ENCODE measurements at places on chromosomes 2 and 18.

DNA sequence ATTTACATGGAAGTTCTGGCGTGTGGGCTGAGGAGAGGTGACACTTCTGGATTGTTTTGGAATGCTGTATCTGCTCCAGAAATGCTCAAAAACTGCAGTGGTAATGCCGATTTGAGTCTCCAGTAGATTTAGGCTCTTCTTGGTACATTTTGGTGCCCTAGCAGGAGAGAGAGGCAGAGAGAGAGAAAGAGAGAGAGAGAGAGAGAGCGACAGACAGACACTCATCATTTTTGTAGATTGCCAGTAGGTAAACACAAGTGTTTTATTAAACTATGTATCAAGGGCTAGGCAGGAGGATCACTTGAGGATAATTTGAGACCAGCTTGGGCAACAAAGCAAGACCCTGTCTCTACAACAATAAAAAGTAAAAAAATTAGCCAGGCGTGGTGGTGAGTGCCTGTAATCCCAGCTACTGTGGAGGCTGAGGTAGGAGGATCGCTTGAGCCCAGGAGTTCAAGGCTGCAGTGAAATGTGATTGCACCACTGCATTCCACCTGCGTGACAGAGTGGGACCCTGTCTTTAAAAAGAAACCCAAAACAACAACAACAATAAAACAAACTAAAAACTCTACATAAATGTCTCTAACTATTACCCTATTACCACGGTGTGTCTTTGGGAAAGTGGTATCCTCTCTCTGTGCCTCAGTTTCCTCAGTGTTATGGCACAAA lies 60.2 kb downstream of the GATA6 start:
- DNase-seq, result no peak

DNA sequence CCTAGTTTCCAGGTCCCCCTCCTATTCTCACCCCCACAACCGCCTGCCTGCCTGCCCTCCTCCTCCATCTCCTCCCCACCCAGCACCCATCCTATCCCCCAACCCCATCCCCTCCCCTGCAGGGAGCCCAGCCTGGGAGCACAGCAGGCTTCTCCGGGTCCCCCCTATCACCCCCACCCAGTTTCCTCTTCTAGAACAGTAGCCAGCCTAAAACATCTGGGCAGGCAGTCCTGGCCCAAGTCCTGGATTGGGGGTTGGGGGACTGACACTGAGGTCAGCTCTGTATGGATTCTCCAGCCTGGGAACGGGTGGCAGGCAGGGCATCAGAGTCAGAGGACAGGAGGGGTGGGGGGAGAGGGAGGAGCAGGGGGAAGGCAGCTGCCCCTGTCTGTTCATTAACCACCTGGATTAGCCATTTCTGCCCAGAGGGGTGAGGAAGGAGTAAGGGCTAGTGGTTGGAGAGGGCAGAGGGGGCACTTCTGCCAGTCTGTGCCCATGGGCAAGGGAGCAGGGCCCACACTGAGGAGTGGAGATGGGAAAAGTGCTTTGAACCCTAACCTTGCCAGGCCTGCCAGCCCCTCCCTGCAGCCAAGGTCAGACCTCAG lies 60.0 kb downstream of the TNS1 start:
- DNase-seq, result no peak

DNA sequence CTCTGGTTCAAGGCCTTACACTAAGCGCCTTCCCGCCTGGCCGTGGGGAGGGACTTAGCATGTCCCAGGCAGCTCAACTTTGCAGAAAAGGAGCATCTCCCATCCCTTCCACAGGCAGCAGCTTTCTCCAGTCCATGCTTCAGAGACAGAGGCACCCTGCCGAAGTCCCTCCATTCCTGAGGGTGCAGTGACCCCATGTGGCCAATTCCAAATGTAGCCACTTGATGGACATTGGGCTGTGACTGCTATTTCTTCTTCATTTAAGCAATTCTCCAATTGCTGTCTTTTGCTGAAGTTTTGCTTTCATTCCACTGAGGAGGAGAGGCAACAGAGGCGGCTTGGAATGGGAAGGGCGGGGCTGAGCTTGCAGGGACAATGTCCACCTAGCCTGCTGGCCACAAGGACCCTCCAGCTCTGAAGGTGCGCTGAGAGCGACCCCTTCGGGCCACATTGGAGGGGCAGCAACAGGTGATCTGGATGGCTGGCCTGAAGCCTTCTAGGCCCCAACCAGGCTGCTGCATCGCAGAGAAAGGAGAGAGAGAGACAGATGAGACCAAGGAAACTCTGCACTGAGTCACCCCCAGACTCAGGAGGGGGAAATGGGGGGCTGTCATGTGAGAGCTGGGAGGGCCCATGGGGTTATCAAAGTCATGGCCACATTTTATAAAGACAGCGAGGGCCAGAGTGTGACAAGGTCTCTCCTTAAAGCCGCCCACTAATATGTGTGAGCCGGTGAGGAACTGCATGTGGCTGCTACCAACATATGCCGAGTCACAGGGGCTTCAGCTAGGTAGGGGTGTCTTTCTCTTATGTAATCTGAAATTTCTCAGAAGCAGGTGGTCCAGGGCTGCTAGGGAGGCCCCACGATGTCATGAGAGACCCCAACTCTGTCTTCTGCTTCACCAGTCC lies 61.3 kb downstream of the LONRF2 start:
- no peak for DNase-seq

DNA sequence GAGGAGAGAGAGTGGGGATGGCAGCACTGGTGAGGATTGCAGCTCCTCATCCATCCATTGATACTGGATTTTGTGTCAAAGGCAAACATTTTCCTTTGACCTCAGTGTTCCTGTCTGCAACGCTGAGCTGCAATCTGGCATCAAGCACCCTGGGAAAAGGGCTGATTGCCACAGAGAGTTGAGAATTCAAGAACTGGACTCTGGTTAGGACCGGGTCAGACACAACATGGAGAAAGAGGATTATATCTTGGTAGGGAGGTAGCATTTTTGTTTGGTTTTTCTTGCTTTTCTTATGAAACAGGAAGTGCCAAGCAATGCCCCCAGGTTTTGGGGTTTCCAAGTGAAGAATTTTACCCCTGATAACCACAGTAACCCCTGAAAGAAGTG lies 81.9 kb upstream of the PKDCC start:
- DNase-seq, result no peak

DNA sequence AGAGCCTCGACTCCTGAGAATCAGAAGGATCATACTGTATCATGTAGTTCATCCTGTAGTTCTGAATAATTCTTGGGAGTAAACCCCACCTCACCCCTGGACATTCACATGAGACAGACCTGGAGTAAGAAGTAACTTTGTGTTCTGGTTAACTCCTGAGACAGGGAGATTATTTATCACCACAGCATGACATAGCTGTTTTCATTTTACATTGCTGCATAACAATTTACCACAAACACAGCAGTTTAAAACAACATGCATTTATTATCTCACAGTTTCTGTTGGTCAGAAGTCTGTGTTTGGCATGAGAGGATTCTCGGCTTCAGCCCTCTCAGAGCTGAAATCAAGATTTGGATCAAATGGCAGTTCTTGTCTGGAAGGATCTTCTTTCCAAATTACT lies 855.8 kb upstream of the FANCL start:
- DNase-seq, result no peak

DNA sequence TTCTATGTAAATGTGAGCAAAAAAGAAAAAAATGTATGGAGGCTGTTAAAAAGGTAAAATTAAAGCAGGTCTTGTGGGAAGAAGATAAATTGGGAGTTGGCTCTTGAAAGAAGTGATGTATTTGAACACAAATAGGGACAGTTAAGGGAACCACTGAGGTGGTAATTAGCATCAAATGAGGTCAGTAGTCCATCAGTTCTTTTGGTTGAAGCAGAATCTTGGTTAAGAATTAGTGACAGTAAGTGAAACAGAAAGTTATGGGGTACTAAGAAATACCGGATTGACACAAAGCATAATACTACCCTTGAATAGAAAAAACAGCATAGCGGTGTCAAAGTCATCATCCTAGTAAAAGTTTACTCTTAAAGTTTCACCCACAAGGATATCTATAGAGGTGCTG lies 352.6 kb upstream of the VRK2 start:
- no peak for DNase-seq

- DNase-seq, result no peak
Measured at GRCh38 chr2:205563646-205564045, 118.7 kb upstream of the NRP2 start.

- no peak for DNase-seq
Measured at GRCh38 chr2:172285010-172285621, 142.3 kb upstream of the ITGA6 start.

DNA sequence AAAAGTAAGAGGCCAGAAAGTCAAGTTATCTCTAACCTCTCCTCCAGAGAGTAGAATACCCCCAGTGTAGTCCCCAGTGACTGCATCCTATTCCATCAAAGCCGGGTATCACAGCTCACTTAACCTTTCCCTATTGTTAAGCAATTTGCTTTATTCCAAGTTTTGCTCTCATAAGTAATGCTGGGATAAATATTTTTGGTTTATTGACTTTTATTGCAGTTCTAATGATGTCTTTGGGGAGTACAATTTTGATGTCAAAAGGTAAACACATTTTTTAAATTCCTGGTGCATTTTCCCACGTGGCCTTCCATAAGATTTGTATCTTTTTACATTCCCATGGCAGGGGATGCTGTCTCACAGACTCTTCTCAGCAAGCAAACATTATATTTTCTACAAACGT lies 43.3 kb downstream of the CMPK2 start:
- DNase-seq, result no peak

GRCh38 chr2:115543024-115543423 lies 1100.6 kb downstream of the DPP10 start:
- DNase-seq, result no peak

DNA sequence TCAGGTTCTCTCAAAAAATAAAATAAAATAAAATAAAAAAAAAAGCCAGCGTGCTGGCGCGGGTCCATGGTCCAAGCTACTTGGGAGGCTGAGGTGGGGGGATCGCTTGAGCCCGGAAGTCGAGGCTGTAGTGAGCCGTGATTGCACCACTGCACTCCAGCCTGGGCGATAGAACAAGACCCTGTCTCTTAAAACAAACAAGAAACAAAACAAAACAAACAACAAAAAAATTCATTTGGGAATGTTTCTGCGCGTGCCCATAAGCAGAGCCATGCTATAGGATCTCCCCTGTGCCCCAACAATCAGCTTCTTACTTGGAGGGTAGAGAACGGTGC lies 16.4 kb upstream of the CD8A start:
- DNase-seq, result no peak

- DNase-seq, result no peak
Measured at GRCh38 chr2:240782221-240782885, 37.7 kb downstream of the KIF1A start.

GRCh38 chr2:158478237-158478636 lies 21.5 kb downstream of the PKP4 start:
- DNase-seq, result no peak

GRCh38 chr18:23504720-23505119 lies 1.4 kb downstream of the RMC1 start:
- DNase-seq, result no peak

DNA sequence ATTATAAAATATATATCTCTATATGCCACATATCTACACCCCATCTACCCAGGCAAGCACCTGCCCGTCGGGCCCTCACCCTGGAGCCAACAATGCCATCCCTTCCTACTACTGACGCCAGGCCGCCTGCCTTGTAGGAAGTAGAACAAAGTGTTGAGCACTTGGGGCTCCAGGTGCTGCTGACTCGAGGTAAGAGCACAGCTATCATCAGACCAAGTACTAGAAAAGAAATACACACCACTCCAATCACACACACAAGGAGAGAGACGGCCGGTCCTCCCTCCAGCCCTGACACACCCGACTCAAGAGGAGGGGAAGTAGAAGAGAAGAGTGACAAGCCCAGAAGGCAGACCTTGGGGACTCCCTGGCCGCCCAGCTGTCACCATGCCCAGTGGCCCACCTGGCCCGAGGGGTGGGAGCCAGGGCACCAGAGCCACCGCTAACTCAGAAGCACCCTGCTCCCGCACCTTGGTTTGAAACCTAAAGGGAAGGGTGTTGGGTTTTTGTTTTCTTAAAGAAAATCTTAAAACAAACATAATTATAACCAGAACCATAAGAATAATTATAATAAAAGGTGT lies 64.0 kb upstream of the POMC start:
- DNase-seq, result no peak

- DNase-seq, result no peak
Measured at GRCh38 chr18:76495435-76496193, 572 bp upstream of the ZNF516 start.

GRCh38 chr18:76943542-76944339 lies 121.4 kb downstream of the ZNF236 start:
- DNase-seq, result no peak

DNA sequence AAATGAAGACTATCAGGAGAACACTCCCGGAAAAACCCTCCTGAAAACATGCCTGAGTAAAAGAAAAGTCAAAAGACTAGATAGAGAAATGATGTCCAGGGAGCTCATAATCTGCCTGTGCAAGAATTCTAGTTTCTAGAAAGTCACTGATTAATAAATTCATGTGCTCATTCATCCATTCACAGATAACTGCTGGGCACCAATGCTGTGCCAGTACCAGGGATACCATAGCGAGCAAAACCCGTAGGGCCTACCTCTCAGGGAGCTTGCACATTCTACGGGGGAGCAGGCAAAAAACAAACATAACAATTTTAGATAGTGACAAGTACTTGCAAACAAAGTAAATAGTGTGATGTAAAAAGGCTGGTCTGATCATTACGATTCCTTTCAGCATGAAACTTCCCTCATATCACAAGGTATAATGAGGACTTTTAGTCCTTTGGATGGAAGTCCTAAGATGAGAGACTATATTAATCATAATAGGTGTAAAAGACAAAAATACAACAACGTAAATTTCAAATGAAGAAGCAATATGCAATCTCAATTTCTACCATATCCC lies 289.9 kb downstream of the AFF3 start:
- DNase-seq, result no peak

GRCh38 chr2:151040039-151040438 lies 221.6 kb downstream of the RBM43 start:
- no peak for DNase-seq

DNA sequence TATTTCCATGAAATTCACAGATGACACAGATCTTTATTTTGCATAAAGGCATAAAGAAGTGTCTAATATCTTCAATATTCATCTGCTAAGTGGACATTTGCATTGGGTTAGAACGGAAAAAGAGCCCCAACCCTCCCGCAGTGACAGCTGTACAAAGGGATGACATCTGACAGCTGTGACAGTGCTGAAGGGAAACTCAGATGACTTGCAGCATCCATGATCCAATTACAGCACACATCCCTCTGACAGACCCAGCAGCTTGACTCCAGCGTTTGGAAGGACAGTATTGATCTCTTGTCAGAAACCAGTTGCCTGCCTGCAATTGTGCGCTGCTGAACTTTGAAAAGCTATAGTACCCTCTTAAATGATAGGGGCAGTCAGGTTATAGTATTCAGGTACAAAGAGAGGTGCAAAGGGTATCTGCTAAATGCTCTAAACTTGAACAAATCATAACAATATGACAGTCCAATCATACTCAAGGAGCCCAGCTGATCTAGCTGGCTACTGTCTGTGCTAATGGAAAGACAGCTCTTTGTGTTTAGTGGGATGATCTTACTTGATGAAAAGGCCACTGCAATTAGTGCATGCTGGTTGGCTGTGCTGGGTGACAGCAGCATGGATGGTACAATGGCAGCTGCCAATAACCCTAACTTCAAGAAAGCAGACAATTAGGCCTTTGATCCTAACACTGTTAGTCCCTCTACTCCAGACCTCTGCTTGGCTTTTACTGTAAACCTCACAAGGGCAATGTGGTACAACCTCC lies 599.2 kb downstream of the NR4A2 start:
- no peak for DNase-seq

- DNase-seq, result no peak
Measured at GRCh38 chr2:204019572-204020501, 83.3 kb downstream of the ICOS start.

Data from activated naive CD4-positive, alpha-beta T cell (primary cell).